Left ventricle myocardium superior (tissue), 1 donor: ENCODE measurements at places on chromosomes 16 and 17. TPM values are rescaled to one million over a fixed set of nuclear protein-coding genes. Genes with fewer than 3 reads are reported as not detected.

DNA sequence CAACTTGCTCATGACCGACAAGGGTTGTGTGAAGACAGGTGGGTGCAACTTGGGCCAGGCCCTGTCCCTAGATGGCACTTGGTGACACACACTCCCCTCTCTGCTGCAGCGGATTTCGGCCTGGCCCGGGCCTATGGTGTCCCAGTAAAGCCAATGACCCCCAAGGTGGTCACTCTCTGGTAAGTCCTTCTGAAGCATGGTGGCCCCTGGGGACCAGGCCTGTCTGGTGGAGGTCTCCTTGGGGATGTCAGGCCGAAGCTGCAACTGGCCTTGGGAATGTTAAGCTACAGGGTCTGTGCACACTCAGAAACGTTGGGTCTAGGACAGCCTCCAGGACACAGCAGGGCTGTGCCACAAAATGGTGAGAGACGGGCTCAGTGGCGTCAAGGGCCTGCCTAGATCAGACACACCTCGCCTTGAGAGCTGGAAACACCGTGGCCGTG lies 6.8 kb downstream of the CDK10 start:
- no peak for DNase-seq

DNA sequence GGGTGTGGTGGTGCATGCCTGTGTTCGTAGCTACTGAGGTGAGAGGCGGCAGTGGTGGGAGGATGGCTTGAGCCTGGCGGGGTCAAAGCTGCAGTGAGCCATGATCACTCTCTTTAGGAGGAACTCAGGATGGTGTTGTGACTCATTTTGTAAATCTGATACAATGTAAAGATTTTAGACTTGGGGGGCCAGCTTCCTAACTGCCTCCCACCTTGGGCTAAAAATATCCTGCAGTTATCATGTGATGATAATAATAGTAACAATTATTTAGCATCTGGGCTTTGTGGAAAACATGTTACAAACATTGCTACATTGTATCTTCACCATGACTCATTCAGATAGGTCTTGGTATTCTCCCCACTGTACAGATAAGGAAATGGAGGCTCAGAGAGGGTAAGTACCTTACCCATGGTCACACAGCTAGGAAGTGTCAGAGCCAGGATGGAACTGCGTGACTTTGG lies 7.4 kb downstream of the CTNS start:
- DNase-seq, result no peak

DNA sequence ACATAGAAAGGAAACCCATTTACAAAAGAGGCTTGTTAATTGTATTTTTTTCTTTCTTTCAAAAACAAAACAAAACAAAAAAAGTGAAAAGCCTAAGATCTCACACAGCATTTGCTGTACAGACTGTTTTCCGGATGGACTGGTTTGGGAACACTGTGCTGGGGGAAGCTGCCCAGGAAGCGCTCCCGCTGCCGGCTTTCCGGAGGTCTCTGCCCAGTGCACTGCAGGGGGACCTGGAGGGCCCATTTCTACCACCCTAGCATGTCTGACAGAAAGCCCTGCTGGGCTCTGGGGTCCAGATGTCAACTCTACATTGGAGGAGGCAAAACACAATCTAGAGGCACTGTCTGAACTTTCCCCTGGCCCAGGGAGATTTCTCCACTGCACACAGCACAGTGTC lies 26.3 kb upstream of the CLEC18B start:
- peak; percentile 47 for DNase-seq

GRCh38 chr17:39222866-39223834 lies 2.6 kb downstream of the STAC2 start:
- DNase-seq, result no peak

The LITAFD gene
- not detected for total RNA-seq

The FOXF1 gene
- total RNA-seq, result 0.25 TPM

DNA sequence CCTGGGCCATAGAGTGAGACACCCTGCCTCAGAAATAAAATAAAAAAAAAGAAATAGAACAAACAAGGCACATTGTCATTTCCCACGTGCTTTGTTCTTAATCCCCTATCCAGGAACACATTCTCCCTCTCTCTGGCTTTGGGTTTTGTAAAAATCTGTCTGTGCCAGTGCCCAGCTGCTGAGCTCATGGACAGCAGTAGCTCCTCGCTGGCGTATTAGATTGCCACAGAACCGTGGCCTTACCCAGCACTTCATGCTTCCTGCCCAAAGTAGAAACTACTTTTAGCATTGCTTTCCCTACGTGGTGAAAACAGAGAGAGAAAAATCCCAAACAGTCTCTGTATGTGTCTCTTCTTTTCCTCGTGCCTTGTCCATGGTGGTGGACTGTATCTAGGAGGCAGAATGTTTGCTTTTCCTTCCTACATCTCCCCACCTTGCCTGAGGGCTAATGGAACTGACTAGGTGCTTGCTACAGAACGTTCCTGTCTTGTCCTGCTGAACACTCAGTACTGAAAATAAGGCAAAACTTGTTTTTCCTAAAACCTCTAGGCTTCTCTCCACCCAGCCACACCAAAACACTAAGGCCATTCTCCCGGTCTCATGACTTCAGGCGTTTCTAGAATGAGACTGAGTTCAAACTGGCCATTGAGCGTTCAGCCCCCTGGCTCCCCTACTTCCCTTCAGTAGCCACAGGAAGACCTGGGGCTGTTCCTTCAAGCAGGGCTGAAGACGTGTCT lies 26.1 kb downstream of the MNT start:
- DNase-seq, result no peak

DNA sequence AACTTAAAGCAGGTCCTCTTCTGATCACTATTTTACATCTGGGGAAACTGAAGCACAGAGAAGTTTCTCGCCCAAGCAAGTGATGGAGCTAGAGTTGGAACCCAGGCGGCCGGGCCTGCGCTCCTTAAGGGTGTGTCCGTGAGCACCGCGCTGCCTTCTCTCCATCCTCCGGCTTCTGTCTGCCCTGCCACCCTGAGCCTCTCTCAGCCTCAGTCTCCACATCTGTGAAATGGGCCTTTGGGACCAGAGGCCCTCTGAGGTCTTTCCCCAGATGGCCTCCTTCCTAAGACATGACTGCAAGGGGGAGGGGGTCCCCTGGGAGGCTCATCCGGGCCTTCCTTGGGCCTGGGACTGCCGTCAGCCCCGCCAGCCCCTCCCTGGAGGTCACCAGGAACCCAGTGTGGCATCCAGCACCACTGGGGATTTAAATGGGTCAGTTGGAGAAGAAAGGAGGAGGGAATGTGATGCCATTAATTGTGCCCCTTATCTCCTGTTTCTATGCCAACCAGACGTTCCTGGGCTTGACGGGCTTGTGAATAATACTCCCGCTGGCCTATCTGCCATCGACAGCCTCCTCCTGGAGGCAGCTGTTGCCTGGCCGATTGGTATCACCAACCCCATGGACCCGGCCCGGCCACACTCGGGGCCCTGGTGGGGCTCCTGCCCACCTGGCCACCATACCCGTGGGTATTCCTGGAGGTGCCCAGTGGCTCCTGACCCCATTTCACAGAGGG lies 5.1 kb downstream of the ZFPM1 start:
- no peak for DNase-seq

GRCh38 chr16:11526655-11527350 lies 59.9 kb downstream of the LITAF start:
- DNase-seq, result no peak

The CCDC154 gene
- 1.6 TPM for total RNA-seq

The KRTAP1-1 gene
- total RNA-seq, result not detected

DNA sequence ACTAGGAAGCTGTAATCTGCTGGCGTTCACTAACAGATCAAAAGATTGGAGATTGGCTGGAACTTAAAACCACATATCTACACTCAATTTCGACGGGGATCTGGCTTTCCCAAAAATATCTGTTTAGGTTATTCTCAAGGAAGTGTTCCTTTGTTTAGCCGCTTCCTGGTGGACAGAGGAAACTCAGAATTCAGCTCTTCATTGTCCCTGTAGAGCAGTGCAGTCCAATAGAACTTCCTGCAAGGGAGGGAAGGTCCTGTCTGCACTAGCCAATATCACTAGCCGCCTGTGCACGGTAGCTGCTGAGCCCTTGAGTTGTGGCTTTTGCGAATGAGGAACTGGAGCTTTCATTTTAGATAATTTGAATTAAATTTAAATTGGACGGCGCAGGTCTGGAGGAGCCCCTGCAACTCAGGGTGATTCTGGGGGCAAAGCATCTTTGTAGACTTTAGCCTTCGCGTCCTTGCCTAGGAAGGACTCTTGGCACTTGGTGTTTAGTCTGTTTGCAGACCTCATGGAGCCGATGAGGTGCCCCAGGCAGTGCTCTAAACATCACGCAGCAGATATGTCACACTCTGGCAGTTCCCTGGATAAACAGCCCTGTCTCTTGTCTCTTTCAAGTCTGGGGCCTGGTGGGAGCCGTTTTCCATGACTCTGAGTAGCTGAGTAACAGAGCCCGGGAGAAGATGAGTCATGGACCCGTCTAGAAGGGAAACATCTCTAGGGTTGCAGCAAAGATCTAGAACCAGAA lies 122.2 kb downstream of the CCDC182 start:
- DNase-seq, result no peak

DNA sequence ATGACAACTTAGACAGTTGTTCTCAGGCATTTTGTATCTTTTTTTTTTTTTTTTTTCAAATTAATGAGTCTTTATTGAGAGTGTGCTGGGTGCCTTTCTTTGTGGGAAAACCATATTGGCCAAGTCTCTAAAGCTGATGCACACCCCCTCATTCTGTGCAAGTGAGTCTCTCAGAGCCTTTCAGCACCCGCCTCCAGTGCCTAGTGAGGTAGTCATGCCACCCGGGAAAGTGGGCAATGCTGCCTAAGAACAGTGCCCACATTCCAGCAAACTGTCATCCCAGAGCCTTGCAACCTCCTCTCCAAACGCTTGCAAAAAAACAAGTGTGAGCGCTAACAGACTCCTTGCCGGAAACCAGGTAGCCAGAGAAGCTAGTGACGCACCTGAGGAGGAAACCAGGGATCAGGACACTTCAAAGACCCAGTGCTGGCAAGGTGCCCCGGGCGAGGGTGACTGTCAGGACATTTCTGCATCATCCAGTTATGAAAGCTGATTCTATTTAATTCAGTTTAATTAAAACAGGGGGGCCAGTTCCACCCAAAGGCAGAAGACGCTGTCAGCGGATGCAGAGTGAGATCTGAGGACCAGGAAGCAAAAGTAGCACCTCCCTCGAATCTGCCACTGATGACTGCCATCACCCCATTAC lies 34.9 kb downstream of the SMARCE1 start:
- no peak for DNase-seq

The RNF227 gene
- 1.1 TPM for total RNA-seq

DNA sequence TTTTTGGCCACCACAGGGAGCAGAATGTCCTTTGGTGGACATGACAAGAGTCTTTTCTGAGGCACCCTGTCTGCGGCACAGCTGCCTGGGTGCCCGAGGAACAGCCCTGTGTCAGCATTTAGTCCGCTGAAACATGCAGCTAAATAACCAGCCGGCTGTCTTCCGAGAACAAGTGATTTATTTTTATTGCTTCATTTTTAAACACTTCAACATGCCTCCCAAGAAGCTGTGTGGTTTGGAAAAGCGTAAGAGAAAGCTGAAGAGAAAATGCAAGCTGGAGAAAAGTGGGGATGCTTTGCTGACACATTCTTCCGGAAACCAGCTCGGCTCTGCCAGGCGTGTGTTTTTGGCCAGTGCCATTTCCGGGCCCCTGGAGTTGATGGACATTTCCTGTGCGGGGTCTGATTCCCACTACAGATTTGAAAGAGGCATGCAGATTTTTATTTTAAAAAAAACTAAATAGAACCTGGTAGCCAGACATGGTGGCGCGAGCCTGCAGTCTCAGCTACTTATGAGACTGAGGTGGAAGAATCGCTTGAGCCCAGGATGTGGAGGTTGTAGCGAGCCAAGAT lies 94.7 kb downstream of the SEC14L1 start:
- DNase-seq, result peak; percentile 55

DNA sequence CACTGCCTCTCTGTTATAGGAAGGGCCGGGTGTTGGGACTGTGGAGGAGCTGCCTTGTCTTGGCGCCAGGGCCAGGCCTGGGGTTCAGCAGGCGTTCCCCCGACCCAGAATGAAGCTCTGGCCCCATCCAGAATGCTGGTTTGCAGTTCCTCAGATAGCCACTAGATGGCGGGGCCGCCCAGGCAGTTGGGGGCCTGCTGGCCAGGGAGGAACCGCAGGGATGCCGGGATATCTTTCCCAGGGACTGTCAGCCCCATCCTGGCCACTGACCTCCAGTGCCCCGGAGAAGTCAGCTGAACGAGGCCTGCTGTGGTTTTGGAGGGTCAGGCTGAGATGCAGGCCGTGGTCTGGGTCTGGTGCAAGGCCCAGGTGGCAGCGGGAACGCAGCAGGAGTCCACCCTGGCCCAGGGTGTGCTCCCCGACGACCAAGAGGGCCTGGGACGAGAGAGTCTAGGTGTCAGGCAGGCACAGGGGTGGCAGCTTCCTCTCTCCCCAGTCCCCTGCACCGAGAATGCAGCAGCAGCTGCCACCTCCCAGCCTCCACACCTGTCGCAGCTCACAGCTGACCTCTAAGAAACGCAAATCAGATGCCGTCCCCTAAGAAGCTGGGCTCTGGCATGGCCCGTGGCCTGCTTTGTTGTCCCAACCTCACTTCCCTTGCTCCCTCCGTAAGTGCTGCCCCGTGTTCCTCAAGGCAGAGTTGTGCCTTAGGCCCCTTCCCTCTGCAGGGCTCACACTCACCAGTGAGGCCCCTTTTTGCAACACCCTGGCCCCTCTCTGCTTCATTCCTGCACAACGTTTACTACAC lies 51.2 kb downstream of the RMI2 start:
- DNase-seq, result peak; percentile 81

GRCh38 chr17:30220414-30220813 lies 15.1 kb downstream of the SLC6A4 start:
- DNase-seq, result no peak

The ZNF205 gene
- total RNA-seq, result 8.8 TPM

GRCh38 chr17:66378296-66378695 lies 75.9 kb downstream of the PRKCA start:
- no peak for DNase-seq

- DNase-seq, result peak; percentile 90
Measured at GRCh38 chr17:21551081-21551881, 141.0 kb upstream of the KCNJ18 start.

The CMTM1 gene
- total RNA-seq, result 2.1 TPM

The ANKRD13B gene
- total RNA-seq, result 8.3 TPM

GRCh38 chr16:88560714-88561484 lies 9.3 kb upstream of the ZC3H18 start:
- no peak for DNase-seq

- no peak for DNase-seq
Measured at GRCh38 chr17:40417258-40417608, 463 bp downstream of the TOP2A start.

DNA sequence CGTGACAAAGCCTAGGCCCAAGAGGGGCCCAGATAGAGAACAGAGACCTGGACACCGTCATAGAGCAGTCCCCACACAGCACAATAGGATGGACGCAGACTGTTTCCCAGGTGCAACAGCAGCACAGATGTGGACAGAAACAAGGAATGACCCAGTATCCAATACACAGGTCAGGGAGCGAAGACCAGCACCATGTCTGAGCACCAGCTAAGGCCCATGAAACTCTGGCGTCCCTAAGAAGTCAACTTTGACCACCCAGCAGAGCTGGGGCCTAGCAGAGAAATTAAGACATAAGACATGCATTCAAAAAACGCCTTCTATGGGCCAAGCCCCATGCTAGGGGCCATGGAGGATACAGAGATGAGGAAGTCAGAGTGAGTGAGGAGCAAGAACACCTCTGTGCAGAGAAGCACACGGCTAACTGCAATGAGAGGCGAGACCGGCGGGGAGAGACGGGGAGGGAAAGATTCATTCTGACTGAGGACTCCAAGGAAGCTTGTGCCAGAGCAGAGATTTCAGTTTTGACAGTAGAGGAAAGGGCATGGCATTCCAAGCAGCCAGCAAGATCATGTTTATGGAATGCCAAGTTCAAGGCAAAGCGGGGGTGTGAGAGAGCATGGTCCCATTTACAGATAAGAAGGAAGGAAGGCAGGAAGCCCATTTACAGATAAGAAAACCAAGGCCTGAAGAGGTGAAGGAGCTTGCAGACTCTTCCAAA lies 50.8 kb downstream of the PITPNM3 start:
- DNase-seq, result no peak

The KRT33A gene
- not detected for total RNA-seq
